T-helper 2 cell (primary cell): ENCODE measurements at places on chromosomes 7 and 10.

DNA sequence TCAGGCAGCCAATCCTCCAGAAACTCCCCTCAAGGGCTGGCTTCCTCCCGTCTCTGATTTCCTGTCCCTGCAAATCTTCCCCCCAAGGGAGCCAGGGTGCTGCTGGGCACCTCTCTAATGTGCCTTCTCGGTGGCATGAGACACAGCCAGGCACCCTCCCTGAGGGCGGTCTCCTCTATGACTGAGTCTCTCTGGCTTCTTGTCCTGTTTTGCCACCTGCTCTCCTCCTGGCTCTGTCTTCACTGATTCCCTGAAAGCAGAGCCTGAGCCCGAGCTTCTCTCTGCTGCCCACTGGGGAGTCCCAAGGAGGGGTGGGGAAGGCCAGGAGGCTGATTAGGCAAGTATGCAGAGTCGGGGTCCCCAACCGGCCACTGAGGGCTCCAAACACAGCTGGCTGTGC lies 60.4 kb upstream of the INSIG1 start:
- no peak for DNase-seq

GRCh38 chr10:62653254-62653653 lies 151.3 kb upstream of the ADO start:
- no peak for DNase-seq

DNA sequence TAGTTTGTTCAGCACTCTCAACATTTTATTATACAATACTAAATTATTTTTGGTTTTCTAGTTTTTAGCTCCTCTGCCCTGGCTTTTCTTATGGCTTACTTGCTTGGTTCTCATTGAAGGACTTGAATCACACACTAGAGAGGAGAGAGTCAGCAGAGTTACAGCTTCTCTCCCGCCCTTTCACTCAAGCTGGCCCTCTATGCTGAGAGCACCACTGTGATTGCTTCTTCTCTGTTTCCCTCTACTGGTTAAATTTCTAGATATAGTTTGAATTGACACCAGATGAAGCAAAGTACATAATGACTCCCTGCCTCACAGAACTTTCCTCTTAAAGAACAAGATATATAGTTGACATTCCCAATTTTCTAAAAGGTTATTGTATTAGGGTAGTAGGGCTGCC lies 767.3 kb upstream of the SORCS1 start:
- no peak for DNase-seq

DNA sequence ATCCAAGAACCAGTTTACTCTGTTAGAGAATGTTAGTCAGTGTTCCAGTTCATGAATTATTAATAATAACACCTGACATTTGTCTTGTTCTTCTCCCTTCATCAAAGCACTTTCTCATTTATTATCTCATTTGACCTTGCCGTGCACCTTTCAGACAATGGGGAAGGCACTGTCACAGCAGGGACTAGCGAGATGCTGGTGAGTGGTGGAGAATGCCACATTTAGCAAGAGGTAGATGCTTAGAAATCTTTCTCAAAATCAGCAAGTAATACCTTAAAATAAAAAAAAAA lies 34.2 kb upstream of the XRCC2 start:
- DNase-seq = no peak

- DNase-seq = no peak
These were observed 37.3 kb downstream of the FBH1 start for GRCh38 chr10:5927306-5927705.

GRCh38 chr10:63614371-63614891 lies 93.2 kb downstream of the REEP3 start:
- no peak for DNase-seq
